Stimulated activated naive CD4-positive, alpha-beta T cell (primary cell): ENCODE measurements at places on chromosomes 3 and 15.

DNA sequence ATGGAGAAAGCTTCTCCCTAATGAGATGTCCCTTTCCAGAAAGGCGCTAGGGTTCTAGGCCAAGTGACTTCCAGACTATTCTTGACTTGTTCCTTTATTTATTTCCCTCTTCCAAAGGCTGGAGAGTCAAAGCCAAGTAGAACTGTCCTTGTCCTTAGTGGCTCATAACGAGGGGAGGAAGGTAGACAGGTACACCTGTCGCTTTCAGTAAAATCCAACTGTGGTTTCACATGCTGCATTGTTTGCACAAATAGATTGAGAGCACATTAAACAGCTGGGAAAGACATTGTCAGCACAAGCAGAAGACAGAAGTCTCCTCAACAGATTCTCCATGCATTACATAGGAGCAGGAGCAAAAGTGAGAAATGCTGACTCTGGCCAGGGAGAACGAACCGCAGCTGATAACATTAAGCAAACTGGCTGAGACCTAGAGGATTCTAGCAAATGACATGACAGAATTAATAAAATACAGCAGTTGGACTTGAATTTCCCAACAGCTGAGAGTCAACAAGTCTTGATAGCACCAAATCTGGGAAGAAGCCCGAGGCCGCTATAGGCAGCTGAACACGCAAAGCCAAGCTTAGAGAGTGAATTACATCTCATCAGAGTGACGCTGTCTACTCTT is 227.7 kb downstream of the TLE3 start:
- DNase-seq, result no peak

DNA sequence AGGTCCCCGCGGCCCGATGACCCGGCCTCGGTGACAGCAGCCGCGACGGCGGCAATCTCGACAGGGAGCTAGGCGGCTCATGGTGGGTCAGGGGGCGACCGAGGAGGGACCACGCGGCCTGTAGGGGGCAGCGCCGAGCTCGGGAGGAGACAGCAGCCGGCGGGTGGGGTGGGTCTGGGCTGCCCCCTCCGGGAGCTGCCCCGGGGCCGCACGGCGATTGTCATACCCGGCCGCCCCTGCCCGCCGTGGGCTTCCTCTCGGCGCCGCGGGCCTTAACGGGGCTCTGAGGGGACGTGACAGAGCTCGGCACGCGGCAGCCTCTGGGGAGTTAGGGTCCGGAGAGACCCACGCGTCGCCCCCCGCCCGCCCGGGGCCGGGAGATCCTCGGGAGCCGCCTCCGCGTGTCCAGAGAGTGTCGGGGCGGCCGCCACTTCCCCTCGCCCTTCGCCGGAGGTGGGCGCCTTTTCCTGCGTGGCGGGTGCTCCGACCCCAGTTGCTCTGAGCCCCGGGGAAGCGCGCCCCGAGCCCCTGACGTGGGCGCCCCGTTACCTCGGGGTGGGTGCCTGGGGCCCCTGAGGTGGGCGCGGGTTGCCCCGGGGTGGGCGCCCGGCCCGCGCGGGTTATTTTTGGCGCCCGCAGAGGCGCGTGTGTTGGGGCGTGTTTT is 539 bp upstream of the PLCL2 start:
- DNase-seq, result peak; percentile 62

DNA sequence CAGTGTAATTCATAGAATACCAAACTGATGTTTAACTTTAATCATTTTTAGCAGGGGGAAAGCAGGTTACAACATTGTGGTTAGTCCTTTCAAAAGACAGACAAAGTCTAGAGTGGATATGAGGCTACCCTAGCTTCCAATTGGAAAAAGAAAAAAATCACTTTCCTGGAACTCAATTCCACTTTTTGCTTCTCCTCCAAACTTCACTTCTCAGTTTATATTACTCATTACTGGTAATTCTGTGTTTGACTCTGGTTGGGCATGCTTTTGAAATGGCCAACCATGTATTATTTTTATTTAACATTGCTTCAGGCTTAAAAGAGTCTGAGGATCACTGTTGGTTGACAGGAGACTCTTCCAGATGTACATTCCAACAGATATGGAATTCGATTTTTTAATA is 84.8 kb downstream of the RAP2B start:
- DNase-seq, result no peak

DNA sequence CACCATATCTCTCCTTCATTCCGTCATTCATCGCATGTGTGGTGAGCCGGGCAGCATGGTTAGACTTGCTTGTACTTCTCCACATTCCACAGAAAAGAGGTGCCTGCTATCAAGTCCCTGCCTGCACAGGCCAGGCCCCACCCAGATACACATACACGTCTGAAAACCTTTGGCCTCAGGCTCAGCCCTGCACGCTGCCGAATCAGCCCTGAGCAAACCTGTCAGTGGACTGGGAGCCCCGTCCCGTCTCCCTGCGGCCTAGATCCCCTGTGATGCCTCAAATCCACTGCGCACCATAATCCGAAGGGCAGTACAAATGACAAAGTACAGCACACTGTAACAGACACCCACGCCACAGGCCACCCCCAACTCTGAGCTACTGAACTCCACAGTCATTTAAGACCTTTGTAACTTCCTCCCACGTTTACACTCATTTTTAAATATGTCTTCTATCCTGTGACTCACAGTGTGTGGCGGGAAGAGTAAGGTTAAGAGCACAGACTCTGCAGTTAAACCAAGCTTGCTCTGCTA is 67.1 kb downstream of the MB21D2 start:
- DNase-seq, result no peak

- DNase-seq, result no peak
Observed at GRCh38 chr15:34986326-34986725, 1.8 kb downstream of the ZNF770 start.
